Epithelial cell of proximal tubule (primary cell): ENCODE measurements at places on chromosomes 6 and 20. TPM values are rescaled to one million over a fixed set of nuclear protein-coding genes. Genes with fewer than 3 reads are reported as not detected.
A peak's percentile ranks its signal among the peaks of the same experiment; 100 is the strongest.

- no peak for DNase-seq
Observed at GRCh38 chr6:69792292-69792691, 4.5 kb downstream of the LMBRD1 start.

DNA sequence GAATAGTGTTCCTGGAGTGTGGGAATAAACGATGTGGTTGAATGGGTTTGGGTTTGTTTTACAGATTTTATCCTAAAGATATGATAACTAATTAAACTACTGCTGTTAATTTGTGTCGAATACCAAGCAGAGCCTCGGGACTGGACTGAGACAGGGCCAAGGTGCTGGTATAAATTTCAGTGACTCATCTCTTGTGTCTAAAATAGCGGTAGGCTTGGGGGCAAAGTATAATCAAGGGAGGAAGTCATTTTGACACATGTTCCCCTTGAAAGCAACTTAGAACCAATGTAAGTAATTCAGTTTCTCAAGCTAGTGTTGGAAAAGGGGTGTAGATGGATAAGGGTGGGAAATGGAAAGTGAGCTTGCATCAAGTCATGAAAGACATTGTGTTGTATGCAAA lies 108.4 kb downstream of the PLCB4 start:
- DNase-seq: peak; percentile 38

GRCh38 chr6:63517221-63517620 lies 55.1 kb upstream of the LOC128125822 start:
- no peak for DNase-seq

DNA sequence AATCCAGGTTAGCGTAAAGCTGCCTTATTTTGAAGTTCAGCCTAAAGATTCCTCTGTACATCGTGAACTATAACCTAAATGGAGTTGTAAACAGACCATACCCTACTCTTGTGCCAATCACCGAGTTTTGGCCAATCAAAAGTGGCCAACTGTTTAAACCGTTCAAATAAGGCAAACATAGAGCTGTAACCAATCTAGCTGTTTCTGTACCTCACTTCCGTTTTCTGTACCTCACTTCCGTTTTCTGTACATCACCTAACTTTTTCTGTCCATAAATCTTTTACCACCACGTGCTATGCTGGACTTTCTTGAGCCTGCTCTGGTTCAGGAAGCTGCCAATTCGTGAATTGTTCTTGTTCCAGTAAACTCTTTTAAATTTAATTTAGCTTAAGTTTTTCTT lies 39.7 kb downstream of the LBP start:
- no peak for DNase-seq

GRCh38 chr6:148293181-148293995 lies 49.2 kb upstream of the SASH1 start:
- no peak for DNase-seq

DNA sequence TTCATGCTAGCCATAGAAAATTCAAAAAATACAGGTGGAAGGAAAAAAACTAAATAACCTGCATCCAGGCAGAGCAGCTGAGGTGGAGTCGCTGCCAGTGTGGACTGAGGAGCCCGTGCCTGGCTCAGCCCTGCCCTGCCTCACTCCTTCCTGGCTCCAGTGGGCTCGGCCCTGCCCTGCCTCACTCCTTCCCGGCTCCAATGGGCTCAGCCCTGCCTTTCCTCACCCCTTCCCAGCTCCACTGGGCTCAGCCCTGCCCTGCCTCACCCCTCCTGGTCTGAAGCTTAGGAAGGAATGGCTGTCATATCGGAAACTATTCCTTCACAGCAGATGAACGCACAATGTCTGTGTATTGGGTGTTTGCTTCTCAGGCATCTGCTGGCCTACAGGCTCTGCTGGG lies 142.1 kb downstream of the SMOC2 start:
- DNase-seq: no peak

GRCh38 chr6:156845454-156846155 lies 68.4 kb downstream of the ARID1B start:
- DNase-seq: no peak

GRCh38 chr6:101876431-101876830 lies 482.9 kb downstream of the GRIK2 start:
- DNase-seq: no peak

ADAM33 gene
- total RNA-seq: not detected in 2 replicates

MEA1 gene
- 108 and 122 TPM in 2 replicates for total RNA-seq

CFAP206 gene
- total RNA-seq: 0.40 and 1.2 TPM in 2 replicates

GSTA3 gene
- total RNA-seq: not detected in 2 replicates

BMP7 gene
- 3.7 and 5.5 TPM in 2 replicates for total RNA-seq

SCP2D1 gene
- not detected in 2 replicates for total RNA-seq

MUC22 gene
- total RNA-seq: 0.06 TPM in 1 of 2 replicates, not detected in the other
